ENCODE measurements at places on chromosomes 11 and 22.
A peak's percentile ranks its signal among the peaks of the same experiment; 100 is the strongest.

GRCh38 chr11:120500414-120501071 lies 11.0 kb upstream of the GRIK4 start:
- no peak for DNase-seq

GRCh38 chr11:131695889-131696429 lies 325.5 kb downstream of the NTM start:
- no peak for DNase-seq

GRCh38 chr11:87150936-87151335 lies 113.2 kb downstream of the TMEM135 start:
- DNase-seq: no peak

DNA sequence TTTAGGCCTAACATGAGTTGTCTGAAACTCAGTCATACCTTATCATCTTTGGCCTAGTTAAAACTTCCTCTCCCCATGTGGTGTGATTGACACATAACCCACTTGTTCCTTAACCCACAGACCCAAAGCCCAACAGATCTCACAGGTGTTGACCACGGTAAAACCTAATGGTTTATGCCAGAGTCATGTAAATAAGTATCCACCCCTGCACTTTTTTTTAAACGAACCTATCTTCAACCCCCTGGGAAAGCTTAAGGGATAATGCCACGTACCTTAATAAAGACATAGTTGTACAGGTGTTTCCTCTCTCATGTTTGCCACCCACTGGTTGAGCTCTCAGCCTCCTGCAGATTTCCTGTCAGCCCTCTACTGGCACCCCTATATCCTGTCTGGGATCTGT lies 709.3 kb upstream of the CCDC179 start:
- no peak for DNase-seq

DNA sequence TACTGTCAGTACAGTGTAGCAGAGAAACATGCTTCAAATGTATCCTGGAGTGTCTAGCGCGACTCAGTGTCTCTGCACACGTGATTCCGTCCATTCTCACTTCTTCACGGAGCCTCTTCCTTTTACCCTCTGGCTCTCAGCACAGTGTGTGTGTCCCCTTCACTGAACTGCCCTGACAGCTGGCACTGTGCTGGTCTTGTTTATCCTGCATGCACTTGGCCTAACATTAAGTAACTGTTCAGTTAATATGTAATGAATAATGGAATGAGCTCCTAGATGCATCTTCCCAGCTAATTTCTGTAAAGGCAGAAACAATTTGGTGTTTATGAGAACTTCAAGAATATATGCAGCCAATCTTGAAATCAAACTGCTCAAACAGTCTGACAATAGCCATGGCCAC lies 44.4 kb downstream of the KMT5B start:
- DNase-seq: no peak

GRCh38 chr11:2929531-2929949 lies 320 bp upstream of the PHLDA2 start:
- peak; percentile 85 for DNase-seq

- DNase-seq: no peak
These were observed 1184.5 kb downstream of the BRD1 start for GRCh38 chr22:48643066-48643731.

- DNase-seq: no peak
These were observed 76.0 kb downstream of the ST3GAL4 start for GRCh38 chr11:126431401-126432064.

- DNase-seq: no peak
These were observed 395.0 kb upstream of the CCDC90B start for GRCh38 chr11:83681031-83681781.

- DNase-seq: peak; percentile 44
These were observed 16.8 kb upstream of the TMEM191C start for GRCh38 chr22:21450320-21450831.

DNA sequence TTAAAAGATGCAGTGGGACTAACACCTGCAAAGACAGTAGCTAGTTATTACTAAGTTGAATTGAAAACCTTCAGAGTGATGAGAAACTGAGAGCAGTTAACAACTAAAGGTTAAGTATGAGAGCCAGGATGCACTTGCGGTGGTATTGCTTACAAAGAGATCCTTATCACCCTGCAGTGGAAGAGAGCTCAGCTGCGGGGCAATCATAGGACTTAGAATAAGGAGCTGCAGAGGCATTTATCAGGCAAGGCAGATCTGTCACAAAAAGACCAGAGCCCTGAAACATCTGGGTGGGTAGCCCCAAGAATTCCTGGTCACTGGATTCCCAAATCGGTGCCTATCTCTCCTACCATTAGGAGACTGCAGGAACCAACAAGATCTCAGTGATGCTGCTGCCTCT lies 34.3 kb upstream of the CFAP300 start:
- DNase-seq: no peak

DNA sequence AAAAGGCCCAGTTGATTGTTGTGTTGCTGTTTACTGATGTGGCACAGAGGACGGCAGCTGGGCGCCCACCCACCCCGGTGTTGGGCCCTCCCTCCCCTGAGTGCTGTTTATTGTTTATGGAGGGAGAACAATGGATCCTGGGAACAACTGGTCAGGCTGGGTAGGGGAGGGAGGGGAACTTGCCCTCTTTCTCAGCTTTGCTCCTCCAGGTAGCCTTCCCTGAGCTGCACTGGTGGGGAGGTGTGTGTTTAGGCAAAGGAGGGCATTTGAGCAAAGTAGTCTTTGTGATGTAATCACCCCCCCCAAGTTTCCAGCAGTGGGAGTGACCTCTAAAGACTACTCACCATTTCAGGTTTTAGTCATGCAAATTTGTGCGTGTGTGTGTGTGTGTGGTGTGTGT lies 1035.3 kb downstream of the NTM start:
- no peak for DNase-seq

GRCh38 chr22:49400136-49400940 lies 427.3 kb downstream of the BRD1 start:
- DNase-seq: no peak

- no peak for DNase-seq
These were observed 12.1 kb downstream of the SLC37A2 start for GRCh38 chr11:125075242-125075625.

DNA sequence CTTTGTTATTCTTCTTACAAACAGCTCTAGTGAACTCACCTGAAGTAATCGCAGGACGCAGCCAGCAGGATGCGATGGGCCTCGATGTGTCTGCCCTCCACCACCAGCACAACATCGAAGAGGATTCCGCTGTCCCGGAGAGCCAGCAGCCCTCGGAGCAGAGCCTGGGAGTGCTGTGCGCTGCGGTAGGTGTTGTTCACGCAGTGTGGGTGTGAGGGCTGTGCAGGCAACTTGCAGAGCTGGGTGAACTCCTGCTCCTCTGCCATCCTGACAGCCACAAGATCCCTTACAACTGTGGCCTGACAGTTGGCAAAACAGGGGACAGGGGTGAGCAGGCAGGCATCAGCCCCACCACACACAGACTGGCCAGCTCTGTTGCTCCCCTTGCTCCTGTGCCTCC lies 6.6 kb downstream of the KLHL22 start:
- DNase-seq: no peak

DNA sequence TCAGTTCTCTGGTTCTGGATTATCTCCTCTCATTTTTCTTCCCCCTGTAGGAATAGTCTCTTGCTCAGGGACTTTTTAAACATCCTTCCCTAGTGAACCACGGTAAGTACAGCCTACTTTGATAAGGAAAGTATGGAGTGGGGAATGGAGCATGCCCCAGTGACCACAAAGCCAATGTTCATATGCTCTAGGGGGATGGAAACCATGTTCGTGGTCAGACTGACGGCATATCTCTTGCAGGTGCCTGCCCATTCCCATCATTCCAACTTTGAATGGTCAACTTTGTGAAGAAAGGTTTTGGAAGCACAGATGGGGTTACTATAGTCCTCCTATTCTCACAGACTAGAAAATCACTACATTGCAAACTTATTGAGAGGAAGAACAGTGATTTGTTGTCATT lies 332.5 kb upstream of the NCAM1 start:
- DNase-seq: no peak

DNA sequence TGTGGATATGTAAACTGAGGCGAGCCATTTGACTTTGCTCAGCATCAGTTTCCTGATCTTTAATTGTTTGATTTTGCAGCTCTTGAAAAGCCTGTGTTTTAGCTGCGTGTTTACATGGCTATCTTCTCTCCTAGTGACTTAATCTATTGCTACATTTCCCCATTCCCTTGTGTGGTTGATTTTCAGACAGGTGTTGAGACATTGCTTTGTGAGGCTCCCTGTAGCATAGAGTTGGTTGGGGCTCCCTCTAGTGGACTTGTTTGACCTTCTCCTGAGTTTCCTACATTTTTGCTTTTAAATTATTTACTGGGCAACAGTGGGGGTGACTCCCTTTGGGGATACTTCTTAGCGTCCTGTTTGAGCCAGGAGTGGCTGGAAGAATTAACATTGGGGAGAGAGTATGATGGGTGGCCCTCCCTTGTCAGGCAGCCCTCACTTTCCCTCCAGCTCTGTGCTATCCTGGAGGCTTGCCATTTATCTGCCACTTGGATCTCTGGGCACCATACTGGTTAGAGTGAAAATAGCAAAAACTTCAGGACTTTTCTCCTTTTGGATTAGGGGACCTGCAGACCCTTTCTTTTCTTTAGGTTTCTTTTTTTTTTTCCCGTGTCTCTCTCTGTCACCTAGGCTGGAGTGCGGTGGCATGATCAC lies 9.2 kb upstream of the CBL start:
- peak; percentile 79 for DNase-seq

- DNase-seq: peak; percentile 78
These were observed 775.6 kb downstream of the BRD1 start for GRCh38 chr22:49052023-49052538.

- no peak for DNase-seq
These were observed 14.9 kb downstream of the CNTF start for GRCh38 chr11:58637371-58637770.

- no peak for DNase-seq
These were observed 415.9 kb downstream of the ETS1 start for GRCh38 chr11:128171506-128171905.

DNA sequence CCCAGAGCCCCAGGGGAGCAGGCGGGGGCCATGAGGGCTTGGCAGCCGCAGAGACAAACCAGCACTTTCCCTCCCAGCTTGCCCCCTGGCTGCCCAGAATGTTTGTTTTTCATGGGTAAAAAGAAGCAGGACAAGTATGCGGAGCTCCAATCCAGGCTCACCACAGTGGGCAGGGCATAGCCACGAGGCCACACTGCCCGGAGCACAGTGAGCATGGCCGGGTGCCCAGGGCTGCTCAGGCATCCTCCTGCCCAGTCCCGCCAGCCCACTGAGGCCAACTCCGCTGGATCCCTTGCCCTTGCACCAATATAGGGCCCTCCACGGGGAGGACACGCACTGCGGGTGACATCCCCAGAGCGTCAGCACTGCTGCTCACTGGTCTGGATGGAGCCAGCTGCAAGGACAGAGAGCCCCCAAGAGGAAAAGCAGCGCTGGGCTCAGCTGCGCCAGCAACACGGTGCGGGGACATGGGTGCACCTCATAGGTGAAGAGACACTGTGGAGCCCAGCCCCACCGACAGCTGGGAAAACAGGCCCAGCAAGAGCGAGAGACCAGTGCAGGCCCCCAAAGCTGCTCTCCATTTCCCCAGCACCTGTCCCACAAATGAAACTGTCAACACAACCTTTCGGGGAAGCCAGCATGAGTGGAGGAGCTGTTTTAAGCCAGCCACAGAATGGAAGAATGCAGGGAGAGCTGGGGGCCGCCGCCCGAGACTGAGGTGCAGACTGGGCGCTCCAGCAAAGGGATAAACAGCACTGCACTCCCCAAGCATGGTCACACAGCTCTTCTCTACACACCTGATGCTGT lies 24.8 kb downstream of the ARVCF start:
- DNase-seq: no peak

- peak; percentile 56 for DNase-seq
These were observed 15.9 kb downstream of the IL17REL start for GRCh38 chr22:49996518-49997250.

- DNase-seq: no peak
These were observed at the start of the genes BSCL2 and GNG3 for GRCh38 chr11:62707277-62707861. Gene BSCL2, minus strand, starts transcription at chr11:62707424. Its CDS starts 229 bp downstream, at chr11:62707195. Gene GNG3, plus strand, starts transcription at chr11:62707676. Its CDS starts 620 bp downstream, at chr11:62708296.

DNA sequence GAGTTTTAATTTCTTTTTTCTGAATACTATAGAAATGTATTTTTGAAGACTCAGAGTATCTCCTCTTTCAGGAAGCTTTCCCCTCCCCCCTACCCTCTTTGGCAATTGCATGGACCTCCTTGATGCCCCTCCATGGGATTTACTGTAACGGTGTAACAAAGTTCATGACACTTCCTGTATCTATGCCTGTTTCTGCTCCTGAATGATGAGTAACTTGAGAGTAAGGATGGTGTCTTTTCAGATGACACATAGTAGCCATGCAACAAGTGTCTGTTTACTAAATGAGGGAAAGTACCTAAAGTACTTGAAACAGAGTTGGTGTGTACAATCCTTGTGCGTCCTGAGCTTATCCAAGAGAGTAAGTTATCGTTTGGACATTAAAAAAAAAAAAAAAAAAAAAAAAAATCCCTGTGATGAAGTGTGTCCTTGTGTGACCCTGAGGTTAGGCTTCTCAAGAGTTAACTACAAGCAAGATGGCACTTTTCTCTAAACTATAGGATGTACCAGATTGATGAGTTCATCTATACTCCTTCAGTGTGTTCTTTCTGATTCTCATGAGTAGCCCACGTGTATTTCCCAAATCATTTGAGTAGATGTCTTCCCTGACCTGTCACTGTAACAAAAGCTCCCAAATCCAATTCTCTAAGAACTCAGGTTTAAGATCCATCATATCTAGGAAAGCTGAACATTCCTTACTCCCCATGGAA lies 7.4 kb downstream of the ETS1 start:
- DNase-seq: no peak

- DNase-seq: no peak
These were observed 5.0 kb downstream of the SEZ6L start for GRCh38 chr22:26174280-26174679.

GRCh38 chr22:24760708-24761306 lies 13.7 kb downstream of the PIWIL3 start:
- DNase-seq: no peak

- DNase-seq: no peak
These were observed 30.0 kb downstream of the MOV10L1 start for GRCh38 chr22:50119768-50120251.

GRCh38 chr11:76610871-76611475 lies 59.6 kb downstream of the LRRC32 start:
- DNase-seq: no peak

DNA sequence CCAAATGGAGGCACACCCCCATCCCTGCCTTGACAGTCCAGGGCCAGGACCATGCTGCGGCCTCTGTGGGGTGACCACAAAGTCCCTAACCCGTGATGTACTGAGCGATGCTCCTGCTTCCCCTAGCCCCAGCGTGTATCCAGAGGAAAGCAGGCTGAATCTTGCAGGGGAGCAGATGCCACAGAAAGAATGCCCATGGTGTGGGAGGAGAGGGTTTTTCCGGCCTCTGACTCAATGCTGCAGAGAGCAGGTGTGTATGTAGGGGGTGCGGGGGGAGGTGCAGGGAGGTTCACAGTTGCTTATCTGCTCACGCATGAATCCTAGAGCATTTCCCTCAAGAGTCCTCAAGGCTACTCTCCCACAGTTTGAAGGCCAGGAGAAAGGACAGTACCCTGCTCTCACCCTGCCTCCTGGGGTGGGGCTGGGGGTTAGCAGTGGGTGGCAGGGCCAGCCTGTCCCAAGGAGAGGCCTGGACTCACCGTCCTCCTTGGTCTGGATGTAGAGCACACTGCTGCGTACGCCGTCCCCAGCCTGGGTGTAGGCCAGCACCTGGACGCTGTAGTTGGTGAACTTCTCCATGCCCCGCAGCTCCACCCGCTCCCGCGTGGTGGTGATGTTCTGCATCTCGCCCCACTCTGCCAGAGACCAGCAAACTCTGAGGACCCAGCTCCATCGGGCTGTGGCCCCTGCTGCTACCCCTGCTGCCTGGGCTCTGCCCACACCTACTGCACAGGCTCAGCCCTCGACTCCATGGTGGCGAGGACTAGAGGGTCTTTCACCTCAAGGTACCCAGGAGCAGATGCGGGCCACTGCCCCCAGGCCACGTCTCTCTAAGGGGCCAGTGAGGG lies 130.8 kb downstream of the CEP164 start:
- DNase-seq: peak; percentile 72

GRCh38 chr22:37442537-37442936 lies 15.3 kb upstream of the ELFN2 start:
- DNase-seq: no peak
